Heart left ventricle (tissue), 16 donors: ENCODE measurements at places on chromosomes 13 and 19. TPM values are rescaled to one million over a fixed set of nuclear protein-coding genes. Genes with fewer than 3 reads are reported as not detected.

The COL5A3 gene
- total RNA-seq, result 6.8 TPM

The ERVK3-1 gene
- total RNA-seq, result 24.3 TPM

The DCLK1 gene
- total RNA-seq, result 6.9 TPM

The CBLC gene
- total RNA-seq, result not detected

The SYNGR4 gene
- not detected for total RNA-seq

GRCh38 chr13:100098445-100099116 is 9.7 kb downstream of the PCCA start:
- DNase-seq, result no peak

DNA sequence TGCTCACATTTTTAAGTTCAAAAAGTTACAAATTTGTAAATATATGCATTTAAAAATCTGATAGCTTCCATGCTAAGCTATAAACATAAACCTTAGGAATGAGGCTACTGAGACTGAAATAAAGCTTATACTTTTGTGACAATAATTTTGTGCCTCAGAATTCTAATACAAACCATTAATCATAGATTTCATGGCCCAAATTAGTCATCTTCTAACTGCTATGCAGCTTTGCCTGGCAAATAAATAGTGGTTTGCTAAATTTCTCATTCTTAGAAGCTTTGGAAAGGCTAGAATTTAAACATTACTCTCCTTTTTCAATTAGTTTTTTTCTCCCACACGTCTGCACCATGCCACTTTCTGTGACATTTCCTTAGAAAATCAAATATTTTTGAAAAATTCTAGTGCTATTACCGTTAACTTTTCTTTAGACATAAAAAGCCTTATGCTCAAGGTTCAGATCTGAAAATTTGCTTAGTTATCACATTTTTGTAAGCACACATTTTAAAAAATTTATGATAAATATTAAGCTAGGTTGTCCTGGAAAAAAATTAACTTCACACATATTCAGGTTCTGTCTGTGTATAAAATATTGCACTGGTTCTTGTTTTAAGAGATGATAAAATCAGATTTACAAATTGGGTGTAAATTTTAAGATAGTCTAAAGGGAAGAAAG is 46.9 kb downstream of the FNDC3A start:
- DNase-seq, result no peak

DNA sequence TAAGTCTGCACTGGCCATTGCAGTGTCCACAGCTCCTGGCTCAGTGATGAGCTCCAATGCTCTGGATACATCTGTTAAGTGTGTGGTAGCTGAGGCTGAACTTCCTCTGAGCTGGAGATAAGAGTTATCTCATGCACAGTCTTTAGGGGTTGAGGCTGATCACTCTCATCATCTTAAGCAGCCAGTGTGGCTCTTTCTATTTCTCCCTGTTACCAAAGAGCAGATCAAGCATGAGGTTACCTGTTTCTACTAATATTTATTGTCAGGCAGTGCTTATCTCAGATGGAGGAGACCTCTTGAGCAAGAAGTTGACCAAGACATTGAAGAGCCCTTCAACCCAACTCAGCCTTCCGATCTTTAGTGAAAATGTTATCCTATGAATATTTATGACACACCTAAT is 6.6 kb upstream of the OR10H2 start:
- DNase-seq, result no peak

DNA sequence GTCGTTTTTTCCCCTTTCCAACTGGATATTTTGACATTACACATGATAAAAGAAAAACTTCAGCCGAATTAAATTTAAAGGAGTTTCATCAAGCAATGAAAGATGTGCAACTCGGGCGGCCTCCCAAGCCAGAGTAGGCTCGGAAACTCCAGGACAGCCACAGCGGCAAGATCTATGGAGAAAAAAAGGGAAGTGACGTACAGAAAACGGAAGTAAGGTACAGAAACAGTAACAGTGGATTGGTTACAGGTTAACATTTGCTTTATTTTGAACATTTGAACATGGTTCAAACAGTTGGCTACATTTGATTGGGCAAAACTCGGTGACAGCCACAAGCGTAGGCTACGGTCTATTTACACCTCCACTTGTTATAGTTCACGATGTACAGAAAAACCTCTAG is 30.5 kb upstream of the FAM124A start:
- DNase-seq, result no peak

GRCh38 chr13:26051657-26052311 is at the start of gene SHISA2:
TSS of gene SHISA2 (minus strand) at chr13:26052016. CDS start at chr13:26050975, 1,041 bp downstream.
- peak; percentile 27 for DNase-seq

GRCh38 chr19:3058009-3058820 is 4.1 kb downstream of the TLE5 start:
- no peak for DNase-seq

GRCh38 chr19:42628411-42629140 is 33.9 kb upstream of the CEACAM8 start:
- DNase-seq, result no peak

DNA sequence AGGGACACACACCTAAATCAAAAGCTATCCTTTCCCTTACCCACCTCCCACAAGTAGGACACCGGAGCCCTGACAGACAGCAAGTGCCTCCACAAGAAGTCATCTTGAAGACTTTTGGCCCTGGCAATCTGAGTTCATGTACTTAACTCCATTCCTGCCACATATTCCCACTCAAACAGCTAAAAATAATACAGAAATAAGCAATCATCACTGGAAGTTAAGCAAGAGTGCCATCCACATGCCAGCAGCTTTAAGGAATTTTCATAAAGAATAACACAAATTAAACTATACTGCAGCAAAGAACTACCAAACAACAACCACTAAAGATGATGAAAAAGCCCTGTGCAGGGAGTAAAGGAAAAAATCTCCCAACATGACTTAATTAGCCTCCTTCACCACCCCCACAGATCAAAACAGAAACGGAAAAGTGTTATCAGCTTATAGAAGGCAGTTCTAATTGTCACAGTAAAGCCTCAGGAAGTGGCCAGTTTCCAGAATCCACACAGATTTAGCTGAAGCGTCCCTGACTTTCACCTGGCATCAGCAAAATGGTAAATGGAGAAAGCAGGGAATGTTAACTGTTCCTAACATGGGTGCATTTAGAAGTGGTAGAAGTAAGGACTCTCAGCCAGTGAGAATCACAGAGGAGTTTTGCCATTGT is 343.9 kb downstream of the TBC1D4 start:
- DNase-seq, result no peak

DNA sequence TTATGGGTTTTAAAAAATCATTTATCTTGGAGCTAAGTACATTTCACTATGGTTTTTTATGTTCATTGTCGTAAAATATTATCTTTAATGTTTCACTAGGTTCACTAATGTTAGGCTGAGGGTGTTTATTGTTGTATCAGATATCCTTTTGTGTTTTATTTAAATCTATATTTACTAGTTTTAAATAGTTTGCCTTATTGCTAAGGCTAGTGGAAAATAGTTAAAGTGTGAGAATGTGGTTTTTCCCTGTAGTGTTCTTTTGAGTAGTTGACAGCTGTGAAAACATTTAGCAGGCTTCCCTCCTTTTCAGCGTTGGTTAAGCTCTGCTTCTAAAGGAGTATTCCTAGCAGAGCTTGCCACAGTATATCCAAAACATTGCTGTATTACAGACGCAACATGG is 139.0 kb downstream of the TM9SF2 start:
- no peak for DNase-seq

GRCh38 chr19:3530389-3530788 is 8.6 kb upstream of the TEKTIP1 start:
- DNase-seq, result no peak

DNA sequence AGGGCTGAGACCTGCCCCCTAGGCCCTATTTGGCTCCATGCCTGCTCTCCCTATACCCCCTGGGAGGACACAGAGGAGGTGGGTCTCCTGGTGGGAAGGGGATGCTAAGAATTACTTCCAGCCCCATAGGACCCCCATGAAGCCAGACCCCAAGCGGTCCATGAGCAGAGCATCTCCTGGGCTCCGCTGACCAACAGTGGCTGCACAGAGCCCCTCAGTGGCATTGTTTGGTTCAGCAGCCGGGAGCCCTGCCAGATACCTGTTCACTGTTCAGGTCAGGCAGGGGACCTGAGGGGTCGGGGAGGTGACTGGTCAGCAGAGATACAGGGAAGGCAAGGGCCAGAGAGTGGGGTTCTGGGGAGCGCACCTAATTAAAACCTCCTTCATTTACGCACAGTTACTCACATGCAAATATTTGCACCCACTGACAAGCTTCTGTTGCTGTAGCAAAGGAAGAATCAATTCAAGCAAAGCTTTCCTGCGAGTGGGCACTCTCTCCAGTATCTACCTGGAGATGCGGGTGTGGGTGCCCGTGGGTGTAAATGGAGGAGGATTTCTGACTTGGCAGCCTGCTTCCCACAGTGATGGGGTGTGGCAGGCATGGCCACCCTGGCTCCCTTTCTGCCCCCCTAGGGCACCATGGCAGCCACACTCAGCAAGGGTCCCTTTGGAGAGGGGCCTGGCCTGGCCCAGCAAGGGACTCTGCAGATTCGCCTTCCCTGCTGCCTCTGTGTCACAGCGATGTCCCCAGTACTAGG is 83.5 kb downstream of the CHST8 start:
- DNase-seq, result no peak

DNA sequence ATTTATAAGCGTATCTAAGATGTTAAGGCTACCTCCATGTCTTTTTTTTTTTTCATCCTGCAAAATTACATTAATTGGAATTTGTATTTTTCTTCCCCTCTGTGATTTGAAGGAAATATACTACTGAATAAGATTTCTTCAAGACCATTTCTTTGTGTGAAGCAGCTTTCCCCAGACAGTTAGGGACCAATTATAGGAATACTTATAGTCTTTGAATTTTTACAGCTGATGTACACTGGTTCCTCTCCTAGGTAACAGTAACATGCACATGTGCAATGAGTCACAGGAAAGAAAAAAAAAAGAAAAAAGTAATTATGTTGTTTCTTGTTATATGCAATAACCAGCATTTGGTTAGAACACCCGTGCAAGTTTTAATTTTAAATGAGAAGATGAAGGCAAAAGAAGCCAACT is 82.0 kb downstream of the PCDH9 start:
- no peak for DNase-seq

DNA sequence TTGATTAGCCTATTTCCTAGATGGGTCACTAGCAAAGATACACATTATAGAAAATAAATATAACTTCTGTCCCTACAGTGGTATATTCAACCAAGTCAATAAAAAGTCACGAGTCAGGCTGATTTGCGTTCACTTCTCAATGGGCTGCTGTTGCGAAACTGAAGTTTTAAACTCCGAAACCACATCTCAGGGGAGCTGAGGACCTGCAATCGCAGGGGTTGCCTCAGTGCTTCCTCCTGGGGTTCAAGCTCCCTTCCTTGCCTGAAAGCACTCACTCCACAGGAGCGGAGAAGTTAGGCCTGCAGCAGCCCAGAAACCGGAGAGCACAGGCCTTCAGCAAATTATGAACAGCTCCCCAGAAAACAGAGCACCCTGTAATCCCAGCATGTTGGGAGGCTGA is 39.6 kb downstream of the RAB20 start:
- no peak for DNase-seq

DNA sequence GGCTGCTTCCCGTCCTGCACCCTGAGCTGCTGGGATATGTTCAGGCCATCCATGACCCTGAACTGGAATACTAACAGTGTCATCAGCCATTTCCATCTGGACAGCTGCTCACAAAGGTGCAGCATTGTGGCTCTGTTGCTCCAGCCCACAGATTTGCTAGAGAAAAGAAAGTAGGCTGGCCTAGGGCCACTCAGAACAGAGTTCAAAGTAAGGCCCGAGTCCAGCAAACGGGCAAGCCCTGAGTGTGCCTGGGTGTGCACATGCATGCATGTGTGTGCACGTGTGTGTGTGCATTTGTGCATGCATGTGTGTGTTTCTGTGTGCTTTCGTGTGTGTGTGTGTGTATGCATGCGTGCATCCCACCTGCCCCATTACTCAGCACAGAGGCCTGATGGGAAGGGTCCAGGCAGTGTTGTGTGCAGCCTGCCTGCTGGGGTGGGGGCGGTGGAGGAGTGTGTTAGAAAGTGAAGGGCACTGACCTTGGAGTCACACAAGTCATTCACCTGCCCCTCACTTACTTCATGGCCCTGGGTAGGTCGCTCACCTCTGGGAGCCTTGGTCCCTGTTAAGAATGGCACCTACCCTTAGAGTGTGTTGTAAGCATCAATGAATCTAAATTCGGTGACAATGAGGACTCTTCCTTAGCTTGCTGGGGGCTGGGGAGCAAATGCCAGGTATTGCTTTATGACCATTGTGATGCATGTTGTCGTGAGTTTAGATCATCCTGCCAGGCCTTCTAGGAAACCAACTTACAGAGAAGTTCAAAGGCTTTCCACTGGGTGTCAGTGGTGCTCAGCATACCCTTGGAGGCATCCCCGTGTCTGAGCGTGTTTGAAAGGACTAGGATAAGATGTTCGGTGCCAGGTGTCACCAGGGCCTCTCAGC is 53.2 kb downstream of the GPR12 start:
- DNase-seq, result no peak

GRCh38 chr19:12513531-12514061 is 29.0 kb upstream of the ZNF709 start:
- DNase-seq, result peak; percentile 47
